GM18507 (cell line): ENCODE measurements at places on chromosomes 5 and 9.

DNA sequence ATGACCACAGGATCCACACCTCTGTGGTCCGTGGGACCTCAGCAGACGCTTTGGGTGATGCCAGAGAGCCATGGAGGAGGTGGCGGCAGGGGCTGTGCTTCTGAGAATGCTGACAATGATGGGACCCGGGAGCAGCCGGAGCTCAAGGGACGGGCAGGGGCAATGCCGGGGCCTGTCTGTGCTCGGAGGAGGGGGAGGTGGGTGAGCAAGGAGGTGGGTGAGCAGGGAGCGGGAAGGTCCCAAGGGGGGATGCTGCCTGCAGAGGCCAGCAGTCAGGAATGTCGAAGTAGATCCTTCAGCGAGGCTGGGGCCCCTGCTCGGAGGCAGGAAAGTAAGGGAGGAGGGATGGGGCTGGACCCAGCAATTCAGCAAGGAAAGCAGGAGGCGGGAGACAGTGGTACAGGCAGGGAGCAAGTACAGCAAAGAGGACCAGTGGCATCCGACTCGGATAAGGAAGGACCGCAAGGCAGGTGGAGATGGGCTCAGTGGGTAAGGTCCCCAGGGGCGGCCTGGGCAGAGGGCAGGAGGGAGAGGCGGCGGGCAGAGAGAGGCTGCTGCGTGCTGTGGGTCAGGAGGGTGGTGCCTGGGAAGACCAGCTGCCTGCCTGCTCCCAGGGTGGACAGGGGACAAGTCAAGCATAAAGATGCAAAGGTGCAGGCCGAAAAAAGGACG lies 49.0 kb downstream of the ADAMTS2 start:
- DNase-seq = no peak

DNA sequence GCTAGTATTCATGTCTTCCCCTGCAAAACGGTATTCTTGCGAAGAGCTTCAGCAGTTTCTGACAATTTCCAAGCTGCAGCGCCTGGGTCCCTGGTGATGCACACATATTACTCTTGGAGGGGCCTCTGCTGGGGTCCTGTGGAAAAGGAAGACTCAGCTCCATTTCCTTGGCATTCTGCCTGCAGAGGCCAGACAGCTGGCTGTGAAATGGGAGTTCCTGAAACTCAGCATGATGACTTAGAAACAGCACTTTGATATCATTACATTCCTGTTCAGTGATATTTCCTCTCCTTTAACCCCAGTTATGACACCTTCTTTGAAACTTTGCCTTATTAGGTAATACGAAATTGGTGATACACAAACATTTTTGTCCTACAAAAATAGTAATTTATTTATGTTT lies 98.5 kb downstream of the APBA1 start:
- no peak for DNase-seq

DNA sequence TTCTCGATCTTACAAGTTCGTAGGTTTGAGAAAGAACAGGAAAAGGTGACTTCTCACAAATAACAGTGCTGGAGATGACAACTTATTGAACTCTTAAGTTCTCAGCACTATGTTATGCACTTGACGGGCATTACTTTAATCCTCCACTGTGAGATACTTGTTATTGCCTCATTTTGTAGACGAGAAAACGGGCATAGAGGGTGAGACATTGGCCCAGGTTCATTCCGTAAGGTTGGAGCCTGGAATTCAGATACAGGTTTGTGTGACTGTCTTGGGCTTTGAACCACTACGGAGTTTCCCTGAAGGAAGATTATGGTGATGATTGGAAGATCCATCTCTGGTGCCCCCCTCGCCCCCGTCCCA lies 657 bp downstream of the MAT2B start:
- DNase-seq = no peak

DNA sequence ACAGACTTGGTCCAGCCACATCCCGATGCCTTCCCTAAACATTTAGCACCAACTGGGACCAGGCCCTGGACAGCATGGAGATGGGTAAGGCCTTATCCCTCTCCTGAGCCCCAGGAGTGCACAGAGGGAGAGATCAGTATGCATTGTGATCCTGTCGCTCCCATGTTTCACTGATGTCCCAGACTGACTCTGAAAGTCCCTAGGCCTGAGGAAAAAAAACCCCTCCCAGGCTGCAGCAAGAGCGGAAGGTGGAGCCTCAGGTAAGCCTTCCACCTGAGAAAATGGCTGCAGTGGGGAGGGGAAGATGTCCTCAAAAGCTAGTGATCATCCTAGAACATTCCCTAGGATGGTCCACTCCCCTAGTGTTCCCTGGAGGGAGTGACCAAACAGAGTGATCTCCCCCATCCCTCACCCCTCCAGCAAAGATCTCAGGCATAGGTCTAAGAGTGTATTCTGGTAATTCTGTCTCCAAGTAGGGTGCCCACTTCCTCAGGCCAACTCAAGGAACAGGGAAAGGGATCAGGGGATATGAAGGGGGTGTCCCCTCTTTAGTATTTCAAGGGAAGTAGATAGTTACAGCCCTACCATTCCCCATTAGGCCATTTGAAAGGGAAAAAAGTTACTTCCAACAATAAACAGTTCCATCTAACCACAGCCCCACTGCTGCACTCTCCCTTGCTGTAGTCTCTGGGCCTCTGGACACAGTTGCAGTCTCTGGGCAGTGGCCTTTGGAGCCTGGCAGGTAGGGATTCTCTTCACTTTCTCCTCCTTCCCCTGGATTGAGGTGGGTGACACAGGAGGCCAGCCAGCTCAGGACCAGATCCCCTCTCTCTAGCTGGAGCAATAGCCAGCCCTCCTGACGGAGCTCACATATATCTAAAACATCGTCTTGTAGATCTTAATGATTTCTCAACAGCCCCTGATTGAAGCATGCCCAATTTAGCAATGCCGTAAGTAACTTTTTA lies 6.8 kb upstream of the CXXC5 start:
- no peak for DNase-seq

- DNase-seq = no peak
These were observed 129.4 kb downstream of the NUDT12 start for GRCh38 chr5:103433211-103433610.

- DNase-seq = no peak
These were observed 63.1 kb downstream of the NACC2 start for GRCh38 chr9:136031741-136032730.

DNA sequence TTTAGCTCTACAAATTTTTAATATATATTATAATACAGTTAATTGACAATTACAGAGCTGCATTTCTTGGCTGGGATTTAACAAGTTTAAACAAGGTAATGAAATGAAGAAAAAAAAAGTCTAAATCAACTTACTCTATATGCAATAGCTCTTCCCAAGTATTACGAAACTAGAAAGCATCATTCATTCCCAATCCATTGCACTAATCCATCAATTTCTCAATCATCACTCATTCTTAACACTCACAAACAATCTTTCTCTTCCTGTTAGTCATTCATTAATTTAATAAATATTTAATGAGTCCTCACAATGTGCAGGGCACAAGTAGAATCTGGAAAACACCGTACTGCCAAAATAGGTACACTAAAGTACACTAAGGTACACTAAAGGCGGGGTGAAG lies 42.9 kb upstream of the APBA1 start:
- no peak for DNase-seq

- no peak for DNase-seq
These were observed 241.4 kb downstream of the ARHGAP26 start for GRCh38 chr5:143011585-143011984.

- DNase-seq = no peak
These were observed 138.8 kb downstream of the DROSHA start for GRCh38 chr5:31393126-31393525.

GRCh38 chr5:131245948-131246347 lies 17.9 kb upstream of the CDC42SE2 start:
- DNase-seq = no peak

GRCh38 chr5:10485142-10485795 lies 43.6 kb downstream of the ROPN1L start:
- no peak for DNase-seq

DNA sequence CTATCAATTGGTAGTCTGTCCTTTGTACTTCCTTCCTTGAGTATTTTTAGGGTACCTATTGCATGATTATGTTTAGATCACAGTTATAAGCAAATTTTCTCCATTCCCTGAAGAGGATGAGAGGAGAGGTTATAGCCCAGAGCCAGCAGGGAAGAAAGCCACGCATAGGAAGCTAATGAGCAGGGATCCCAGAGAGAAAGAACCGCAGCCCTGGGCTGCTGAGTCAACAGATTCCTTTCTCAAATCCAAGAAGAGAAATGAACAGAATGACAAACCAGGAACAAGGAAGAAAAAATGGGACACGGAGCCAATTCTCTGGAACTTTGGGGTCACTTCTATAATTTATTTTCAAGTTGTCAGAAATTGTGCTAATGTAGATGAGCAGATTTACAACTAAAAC lies 284.5 kb downstream of the RFX3 start:
- no peak for DNase-seq

GRCh38 chr9:93596399-93596798 lies 20.0 kb downstream of the PHF2 start:
- DNase-seq = no peak

GRCh38 chr9:13111778-13112177 lies 167.7 kb downstream of the MPDZ start:
- no peak for DNase-seq

DNA sequence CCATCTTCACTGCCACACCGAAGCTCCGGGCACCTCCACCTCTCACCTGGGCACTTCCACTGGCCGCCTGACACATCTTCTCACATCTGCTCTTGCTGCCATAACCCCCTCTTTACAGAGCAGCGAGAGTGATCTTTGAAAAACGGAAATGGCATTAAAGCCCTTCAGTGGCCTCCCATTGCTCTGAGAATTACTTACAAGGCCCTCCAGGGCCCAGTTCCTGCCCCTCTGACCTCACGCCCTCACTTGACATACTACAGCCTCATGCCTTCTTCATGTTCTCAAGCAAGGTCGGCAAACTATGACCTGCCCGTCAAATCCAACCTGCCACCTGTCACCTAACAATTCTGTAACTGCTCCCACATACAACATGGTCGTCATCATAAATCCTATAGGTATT lies 187.3 kb downstream of the NR3C1 start:
- DNase-seq = no peak

GRCh38 chr9:137321726-137322361 lies 19.8 kb upstream of the NRARP start:
- DNase-seq = no peak

GRCh38 chr5:28009576-28009975 lies 971.2 kb upstream of the CDH9 start:
- DNase-seq = no peak

DNA sequence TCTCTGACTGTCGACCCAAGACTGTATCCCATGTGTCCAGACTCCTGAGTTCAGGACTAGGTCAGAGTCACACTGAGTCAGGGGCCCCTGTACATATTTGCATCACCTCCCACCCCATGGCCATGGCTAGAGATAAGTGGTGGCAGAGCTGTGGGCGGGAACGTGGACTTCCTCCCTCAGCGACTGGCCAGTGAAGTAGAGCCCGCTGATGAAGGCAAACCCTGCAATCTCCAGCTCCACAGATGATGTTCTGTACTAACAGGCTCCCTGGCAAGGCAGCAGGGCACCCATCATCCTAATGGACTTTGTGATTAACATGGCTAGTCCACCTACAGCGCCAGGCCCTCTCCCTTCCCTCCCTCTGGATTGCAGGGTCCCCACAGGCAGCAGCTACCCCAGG lies 110.5 kb upstream of the LRRTM2 start:
- DNase-seq = no peak
